Spinal cord (tissue), 10 donors: ENCODE measurements at places on chromosomes 7 and 10. TPM values are rescaled to one million over a fixed set of nuclear protein-coding genes. Genes with fewer than 3 reads are reported as not detected.

TSPAN33 gene
- 24.8 TPM for polyA plus RNA-seq

TNKS2 gene
- polyA plus RNA-seq = 35.3 TPM

- DNase-seq = no peak
- H3K36me3 ChIP-seq = no peaks in the 10 kb centered on the region
- H3K4me1 ChIP-seq = peaks cover 21% of the 10 kb centered on the region
- no peak overlapping the region for H3K27ac ChIP-seq
Observed at GRCh38 chr7:158419238-158419785, 168.3 kb downstream of the PTPRN2 start.

PGAM2 gene
- 13.3 TPM for polyA plus RNA-seq

ITGB1 gene
- 140 TPM for polyA plus RNA-seq

CNPY1 gene
- polyA plus RNA-seq = 0.41 TPM

OPN1SW gene
- polyA plus RNA-seq = 2.0 TPM

GRCh38 chr10:128530301-128530700 is 404.1 kb upstream of the MKI67 start:
- H3K4me1 ChIP-seq = peaks cover 30% of the 10 kb centered on the region
- no peaks in the 10 kb centered on the region for H3K27me3 ChIP-seq
- no peak overlapping the region for H3K27ac ChIP-seq

GRCh38 chr10:61941202-61941681 is 39.7 kb downstream of the ARID5B start:
- DNase-seq = no peak

DNA sequence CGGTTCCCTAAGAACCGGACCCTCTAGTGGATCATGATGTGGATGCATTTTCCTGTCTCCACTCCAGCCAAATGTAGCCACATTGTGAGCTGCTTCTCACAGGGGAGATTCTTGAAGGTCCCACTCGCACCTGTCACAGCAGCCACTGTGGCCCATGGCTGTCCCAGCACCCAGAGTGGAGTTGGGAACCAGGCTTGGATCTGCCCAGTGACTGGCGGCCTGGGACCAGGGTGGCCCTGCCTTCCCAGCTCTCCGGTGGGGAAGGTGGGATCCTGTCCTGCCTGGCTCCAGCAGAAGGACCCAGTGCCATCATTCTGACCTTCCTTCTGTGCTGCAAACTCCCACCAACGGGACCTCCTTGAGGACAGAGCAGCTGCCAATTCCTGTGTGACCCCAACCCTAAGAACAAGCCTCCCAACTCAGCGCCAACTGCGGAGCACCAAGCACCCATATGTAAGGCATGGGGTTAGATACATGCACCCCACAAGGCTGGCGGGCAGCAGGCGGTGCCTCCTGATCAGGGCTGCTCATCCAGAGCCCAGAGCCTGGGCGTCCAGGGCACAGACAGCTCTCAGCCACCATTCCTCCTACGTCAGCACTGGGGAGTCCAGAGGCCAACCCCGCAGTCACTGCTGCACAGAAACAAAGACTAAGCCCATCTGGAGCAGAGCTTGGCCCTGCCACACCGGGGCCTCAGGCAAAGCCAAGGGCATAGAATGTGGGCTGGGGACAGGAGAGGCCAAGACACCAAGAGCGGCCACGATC is 28.8 kb downstream of the EBF3 start:
- no peaks in the 10 kb centered on the region for H3K27me3 ChIP-seq
- H3K4me1 ChIP-seq = peaks cover 61% of the 10 kb centered on the region
- no peak overlapping the region for H3K4me3 ChIP-seq
- peaks cover 24% of the 10 kb centered on the region for H3K36me3 ChIP-seq

PTPRZ1 gene
- polyA plus RNA-seq = 736 TPM

DNA sequence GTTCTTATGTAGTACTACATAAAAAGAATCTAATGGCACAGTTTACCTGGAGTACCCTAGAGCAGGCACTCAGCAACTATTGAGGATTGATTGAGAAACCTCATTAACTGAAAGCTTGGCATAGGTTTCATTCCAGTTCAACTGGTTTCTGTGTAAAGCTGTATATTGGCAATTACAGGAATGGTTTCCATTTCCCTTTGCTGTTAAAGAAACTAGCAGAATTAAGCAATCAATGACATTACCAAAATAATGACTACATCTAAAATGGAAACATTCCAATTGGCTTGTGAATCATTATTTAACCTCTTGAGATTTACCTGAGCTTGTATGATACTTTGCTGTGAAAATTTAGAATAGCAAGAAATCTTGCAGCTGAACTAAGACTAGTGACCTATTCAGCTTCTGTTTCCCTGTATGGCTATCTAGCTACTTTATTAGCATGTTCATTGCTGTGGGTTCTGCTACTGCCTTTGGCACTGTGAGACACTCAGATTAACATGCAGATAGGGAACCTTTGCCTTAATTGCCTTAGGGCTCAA is 33.5 kb upstream of the CADPS2 start:
- no peaks in the 10 kb centered on the region for H3K4me1 ChIP-seq
- no peaks in the 10 kb centered on the region for H3K27me3 ChIP-seq
- no peak overlapping the region for H3K4me3 ChIP-seq

DNA sequence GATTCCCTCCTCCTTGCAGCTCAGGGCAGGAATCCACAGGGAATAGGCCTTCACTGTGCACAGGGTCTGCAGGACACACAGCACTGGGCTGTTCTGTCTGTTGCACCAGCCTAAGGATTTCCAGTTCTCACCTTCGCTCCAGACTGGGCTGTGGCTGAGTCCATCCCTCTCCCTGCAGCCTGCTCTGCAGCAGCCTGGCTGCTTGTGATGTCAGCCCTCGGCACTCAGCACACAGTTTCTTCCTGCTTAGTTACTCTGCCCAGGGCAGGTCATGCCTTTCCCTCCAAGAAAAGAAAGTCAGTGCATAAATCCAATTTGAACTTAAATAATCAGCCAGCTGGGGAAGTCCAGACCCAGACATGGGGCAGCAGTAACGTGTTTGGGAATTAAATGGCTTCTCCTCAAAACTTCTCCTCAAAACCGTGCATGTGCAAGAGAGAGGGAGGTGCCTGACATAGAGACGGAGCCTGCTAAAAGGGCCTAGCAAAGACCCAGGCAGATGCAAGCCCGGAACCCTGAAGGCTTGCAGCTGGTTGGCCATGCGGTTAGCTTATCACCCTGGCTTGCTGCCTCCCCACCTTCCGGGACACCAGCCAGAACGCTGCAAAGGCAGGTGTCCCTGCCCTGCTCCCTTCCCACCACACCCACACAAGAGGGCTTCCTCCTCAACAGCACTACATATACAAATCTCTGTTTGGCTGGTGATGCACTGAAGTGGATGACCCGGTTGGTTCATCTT is 10.9 kb upstream of the GDF2 start:
- H3K4me3 ChIP-seq = no peak overlapping the region
- H3K4me1 ChIP-seq = peaks cover 19% of the 10 kb centered on the region
- peaks cover 17% of the 10 kb centered on the region for H3K36me3 ChIP-seq
- DNase-seq = no peak
